ENCODE measurements at places on chromosomes 1 and 21.

DNA sequence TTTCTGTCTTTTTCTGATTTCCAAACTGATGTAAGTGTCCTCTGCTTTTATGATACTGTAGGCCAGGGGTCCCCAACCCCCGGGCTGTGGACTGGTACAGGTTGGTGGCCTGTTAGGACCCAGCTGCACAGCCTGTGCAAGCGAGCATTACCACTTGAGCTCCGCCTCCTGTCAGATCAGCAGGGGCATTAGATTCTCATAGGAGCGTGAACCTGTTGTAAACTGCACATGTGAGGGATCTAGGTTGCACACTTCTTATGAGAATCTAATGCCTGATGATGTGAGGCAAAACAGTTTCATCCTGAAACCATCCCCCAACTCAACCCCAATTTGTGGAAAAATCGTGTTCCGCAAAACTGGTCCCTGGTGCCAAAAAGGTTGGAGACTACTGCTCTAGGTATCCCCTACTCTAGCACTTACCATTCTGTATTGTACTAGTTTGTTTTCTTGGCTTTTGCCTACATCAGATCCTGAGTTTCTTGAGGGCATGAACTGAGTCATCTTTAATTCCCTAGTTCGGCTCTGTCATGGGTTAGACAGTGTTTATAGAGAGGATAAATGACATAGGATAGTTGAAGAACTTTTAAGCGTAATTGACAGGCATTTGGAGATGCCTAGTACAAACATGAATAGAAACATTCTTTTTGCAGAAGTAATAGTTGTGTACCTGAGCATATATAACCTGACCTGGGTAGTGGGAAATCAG, 4.1 kb downstream of the ABCD3 start:
- DNase-seq, result no peak

GRCh38 chr1:22247527-22248245, 104.8 kb upstream of the WNT4 start:
- DNase-seq, result peak; percentile 77

DNA sequence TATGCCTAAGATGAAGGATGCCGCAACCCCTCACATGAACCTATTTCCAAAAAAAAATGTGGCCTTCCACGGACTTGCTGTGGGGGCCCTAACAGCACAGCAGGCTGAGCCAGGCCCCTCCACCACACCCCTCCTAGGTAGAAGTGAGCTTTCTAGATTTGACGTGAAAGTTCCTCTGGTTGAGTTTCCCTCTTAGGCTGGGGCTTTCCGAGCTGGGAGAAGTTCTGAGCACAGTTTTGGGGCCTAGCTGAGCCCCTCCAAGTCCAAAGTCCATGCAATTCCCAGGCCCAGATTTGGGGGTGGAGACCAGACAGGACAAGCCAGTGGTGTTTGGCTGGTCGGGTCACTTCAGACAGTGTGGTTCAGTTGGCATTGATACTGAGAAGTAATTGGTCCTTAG, 13.8 kb upstream of the PHLDA3 start:
- DNase-seq, result no peak

GRCh38 chr1:199809311-199809710, 218.2 kb upstream of the NR5A2 start:
- DNase-seq, result no peak

- DNase-seq, result no peak
Observed at GRCh38 chr1:119623193-119623515, 24.9 kb downstream of the ZNF697 start.

- DNase-seq, result no peak
Observed at GRCh38 chr1:114379987-114380386, 131.0 kb downstream of the TRIM33 start.

DNA sequence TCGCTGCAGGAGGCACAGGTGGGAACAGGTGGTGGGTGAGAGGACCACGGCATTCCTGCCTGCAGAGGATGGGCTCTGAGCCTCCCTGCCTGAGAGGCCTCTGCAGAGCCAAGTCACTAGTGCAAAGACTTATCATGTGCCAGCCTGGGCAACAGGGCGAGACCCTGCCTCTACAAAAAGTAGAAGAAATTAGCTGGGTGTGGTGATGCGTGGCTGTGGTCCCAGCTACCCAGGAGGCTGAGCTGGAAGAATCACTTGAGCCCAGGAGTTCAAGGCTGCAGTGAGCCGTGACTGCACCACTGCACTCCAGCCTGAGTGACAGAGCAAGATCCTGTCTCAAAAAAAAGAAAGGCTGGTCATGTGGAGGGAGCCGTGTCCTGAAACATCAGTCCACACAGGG, 46.4 kb downstream of the PKNOX1 start:
- no peak for DNase-seq

DNA sequence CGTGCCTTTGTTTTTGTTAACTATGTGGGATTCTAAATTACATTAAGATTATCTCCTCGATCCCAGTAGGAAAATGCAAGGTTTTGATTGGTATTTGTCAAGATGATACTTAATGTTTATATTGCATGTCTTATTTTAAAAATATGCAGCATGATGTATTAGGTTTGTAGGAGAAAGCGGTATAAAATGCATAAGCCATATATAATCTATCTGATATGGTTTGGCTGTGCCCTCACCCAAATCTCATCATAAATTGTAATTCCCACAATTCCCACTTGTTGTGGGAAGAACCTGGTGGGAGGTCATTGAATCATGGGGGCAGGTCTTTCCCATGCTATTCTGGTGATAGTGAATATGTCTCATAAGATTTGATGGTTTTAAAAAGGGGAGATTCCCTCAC, 198.1 kb upstream of the NCAM2 start:
- DNase-seq, result no peak

DNA sequence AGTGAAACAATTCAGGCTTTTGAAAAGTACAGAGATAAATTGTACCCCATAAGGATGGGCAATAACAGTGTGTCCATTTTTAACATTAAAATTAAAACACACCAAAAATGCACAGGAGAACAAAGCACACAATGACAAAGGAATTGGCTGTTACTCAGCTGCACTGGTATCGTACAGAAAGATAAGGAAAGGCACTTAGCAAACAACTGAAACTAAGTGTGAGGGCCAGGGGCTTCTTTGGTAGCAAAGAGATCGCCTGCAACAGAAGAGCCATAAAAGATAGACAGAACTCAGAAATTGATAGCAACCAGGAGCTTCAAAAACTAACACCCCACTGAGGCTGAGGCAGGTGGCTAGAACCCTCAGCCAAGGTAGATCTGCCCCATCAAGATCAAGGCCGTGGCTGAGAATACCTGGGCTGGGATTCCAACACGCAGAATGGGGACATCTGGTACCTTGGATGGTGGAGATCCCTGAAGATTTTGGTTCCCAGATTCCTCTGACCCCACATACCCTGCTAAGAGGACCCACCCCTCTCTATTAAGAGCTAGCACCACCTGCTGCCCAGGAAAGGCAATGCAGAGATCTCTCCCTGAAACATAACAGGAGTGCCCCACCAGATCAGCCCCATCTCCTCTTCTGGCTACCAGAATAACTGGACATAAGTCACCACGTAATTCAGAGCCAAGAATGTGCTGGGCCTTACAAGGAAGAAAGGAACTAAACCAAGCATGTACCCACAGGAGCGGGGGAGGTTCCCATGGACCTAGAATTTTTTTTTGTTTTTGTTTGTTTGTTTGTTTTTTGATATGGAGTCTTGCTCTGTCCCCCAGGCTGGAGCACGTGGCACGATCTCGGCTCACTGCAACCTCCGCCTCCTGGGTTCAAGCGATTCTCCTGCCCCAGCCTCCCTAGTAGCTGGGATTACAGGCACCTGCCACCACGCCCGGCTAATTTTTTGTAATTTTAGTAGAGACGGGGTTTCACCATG, 16.2 kb downstream of the PLEKHO1 start:
- DNase-seq, result no peak

GRCh38 chr1:29983321-29983720, 740.1 kb downstream of the MATN1 start:
- DNase-seq, result no peak

- DNase-seq, result no peak
Observed at GRCh38 chr1:203638103-203638475, 11.5 kb downstream of the ATP2B4 start.

DNA sequence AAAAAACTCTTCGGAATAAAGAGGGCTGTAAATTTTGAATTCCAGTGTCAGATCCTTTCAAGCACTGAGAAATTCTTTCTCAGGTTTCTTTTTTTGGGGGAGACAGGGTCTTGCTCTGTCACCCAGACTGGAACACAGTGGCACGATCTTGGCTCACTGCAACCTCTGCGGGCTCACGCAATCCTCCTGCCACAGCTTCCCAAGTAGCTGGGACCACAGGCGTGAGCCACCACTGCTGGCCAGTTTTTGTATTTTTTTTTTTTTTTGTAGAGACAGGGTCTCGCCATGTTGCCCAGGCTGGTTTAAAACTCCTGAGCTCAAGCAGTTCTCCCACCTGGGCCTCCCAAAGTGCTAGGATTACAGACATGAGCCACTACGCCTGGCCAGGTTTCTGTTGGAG, 34.8 kb upstream of the EPHA8 start:
- DNase-seq, result no peak

GRCh38 chr1:226615876-226616275, 67.3 kb downstream of the STUM start:
- DNase-seq, result no peak

- no peak for DNase-seq
Observed at GRCh38 chr1:227544067-227545050, 19.0 kb upstream of the ZNF678 start.

- DNase-seq, result no peak
Observed at GRCh38 chr1:160680399-160680798, 31.2 kb downstream of the CD48 start.

- peak; percentile 17 for DNase-seq
Observed at GRCh38 chr1:31239653-31240241, at the start of gene NKAIN1. NKAIN1 (minus strand) TSS chr1:31239887; CDS start chr1:31239547, 340 bp downstream.

DNA sequence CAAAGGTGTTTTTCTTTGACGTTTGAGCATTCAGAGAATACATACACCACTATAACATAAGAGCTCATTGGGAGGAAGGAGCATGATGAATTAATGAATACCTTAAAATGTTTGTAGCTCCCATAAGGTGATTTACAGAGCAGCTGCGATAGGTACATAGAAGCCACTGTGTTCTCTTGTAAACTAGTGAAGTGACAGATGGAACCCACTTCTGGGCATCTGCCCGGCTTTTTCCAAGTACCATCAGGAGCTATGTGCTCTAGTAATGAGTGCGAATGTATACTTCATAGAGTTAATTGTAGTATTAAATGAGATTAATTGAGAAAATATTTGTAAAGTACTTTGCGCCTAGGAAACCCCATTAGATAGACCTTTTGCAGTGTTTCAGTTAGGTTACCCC, 48.4 kb downstream of the HENMT1 start:
- DNase-seq, result no peak

DNA sequence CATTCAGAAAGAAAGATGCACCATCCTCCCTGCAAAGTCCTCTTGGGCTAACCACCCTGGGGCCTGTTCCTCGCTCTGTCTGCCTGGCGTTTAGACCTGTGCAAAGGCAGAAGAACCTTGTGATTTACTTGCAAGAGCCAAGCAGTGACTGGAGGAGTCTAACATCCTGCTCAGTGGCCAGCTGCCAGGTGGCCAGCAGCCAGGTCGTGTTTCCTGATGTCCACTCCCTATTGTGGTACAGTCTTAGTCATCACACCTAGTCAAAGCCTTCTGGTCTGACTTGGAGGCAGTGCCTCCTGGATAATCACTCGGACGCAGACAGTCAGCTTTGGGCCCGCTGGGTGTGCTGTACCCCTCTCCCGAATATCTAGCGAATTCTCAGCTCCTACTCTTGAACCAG, 118.1 kb downstream of the PGBD5 start:
- DNase-seq, result no peak

- DNase-seq, result no peak
Observed at GRCh38 chr1:162527314-162527713, 29.7 kb downstream of the UHMK1 start.

- DNase-seq, result no peak
Observed at GRCh38 chr21:17931080-17931479, 111.9 kb upstream of the C21orf91 start.

Data from posterior cingulate gyrus (tissue), 11 donors.